NCI-H510A (cell line): ENCODE measurements at places on chromosomes 16 and 17.

DNA sequence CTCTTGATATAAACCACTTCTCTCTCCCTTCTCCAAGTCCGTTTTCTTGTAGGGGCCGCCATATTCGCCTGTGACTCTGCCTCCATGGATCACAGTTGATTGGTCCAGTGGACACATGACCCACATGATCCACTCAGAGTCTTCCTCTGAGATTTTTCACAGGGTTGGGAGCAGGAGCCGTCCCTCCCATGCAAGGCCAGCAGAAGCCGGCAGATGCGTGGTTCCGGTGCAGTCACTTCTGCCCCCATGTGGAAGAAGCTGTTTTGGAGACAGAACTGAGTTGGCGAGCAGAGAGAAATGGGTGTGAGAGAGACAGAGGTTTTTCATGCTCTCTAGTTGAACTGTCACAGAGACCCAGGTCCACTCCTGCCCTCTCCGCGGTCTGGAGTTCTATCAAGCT is 83.3 kb downstream of the C16orf95 start:
- no peak for DNase-seq

DNA sequence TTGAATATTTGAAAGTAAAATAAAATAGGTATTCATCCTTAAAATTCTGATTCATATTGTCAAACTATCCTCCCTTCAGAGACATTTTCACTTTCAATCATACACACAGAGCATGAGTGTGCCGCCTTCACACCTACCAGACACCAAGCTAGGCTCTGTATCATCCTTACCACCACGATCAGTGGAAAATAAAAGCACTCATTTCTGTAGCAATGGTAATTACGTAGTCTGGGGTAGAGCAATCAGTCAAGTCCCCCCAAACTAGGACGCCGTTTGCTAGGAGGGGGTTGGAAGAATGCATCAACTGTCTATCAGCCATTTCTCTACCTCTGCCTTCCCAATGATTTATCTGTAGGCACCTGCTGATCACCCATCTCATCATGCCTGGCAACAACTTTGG is 84.6 kb upstream of the GRIN2A start:
- no peak for DNase-seq

GRCh38 chr17:3036800-3037199 is 26.6 kb downstream of the OR1D5 start:
- no peak for DNase-seq

DNA sequence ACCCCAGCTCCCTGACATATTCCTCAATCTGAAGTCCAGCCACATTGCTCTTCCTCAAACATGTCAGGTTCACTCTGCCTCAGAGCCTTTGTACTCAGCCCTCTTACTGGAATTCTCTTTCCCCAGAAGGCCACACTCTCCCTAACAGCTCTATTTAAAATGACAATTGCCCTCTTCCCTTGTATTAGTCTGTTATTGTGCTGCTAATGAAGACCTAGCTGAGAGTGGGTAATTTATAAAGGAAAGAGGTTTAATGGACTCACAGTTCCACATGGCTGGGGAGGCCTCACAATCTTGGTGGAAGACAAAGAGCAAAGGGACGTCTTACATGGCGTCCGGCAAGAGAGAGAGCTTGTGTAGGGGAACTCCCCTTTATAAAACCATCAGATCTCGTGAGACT is 46.0 kb downstream of the HS3ST2 start:
- DNase-seq, result no peak

- no peak for DNase-seq
These were observed 25.1 kb downstream of the ALDH3A2 start for GRCh38 chr17:19673623-19674022.

- peak; percentile 98 for DNase-seq
These were observed 222.8 kb upstream of the TNRC6C start for GRCh38 chr17:77735566-77736198.

DNA sequence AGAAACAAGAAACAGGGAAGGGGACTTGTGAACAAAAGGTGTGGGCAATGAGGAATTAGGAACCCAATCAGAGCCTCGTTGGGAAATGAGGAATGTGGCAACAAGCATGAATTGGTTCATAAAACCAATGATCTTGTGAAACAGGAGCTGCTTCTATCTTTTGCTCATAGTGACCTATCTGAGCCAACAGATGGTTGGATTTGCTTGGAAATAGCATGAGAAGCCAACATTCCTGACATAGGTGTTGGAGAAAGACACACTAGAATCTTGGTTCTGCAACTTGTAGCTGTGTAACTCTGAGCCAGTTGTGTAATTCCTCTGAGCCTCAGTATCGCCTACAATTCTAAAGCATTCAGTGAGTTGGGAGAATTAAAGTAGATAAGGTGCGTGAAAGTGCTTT is 251.9 kb upstream of the AXIN2 start:
- no peak for DNase-seq

GRCh38 chr17:56616239-56616638 is 22.7 kb downstream of the NOG start:
- DNase-seq, result no peak

GRCh38 chr17:4314618-4315017 is 50.8 kb upstream of the ANKFY1 start:
- DNase-seq, result no peak
